ENCODE measurements at places on chromosomes 12 and 14.

DNA sequence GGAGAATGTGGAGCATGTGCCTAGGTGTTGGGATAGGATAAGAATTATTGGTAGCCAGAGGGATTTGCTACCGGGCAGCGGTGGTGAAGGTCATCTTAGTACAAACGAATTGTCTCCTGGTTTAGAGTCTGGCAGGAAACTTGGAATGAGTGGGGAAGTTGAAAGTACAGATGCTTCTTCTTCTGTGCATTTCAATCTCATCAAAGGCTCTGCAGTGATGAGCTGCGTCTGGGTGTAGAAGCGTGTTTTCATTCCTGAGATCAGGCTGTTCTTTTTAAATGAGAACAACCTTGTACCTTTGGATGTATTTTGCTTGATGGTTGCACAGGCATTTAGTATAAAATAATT is 2.1 kb downstream of the WNK1 start:
- DNase-seq, result no peak

- no peak for DNase-seq
These were observed 104.6 kb downstream of the GALC start for GRCh38 chr14:87888136-87888999.

GRCh38 chr14:103828315-103828967 is 18.9 kb downstream of the PPP1R13B start:
- no peak for DNase-seq

DNA sequence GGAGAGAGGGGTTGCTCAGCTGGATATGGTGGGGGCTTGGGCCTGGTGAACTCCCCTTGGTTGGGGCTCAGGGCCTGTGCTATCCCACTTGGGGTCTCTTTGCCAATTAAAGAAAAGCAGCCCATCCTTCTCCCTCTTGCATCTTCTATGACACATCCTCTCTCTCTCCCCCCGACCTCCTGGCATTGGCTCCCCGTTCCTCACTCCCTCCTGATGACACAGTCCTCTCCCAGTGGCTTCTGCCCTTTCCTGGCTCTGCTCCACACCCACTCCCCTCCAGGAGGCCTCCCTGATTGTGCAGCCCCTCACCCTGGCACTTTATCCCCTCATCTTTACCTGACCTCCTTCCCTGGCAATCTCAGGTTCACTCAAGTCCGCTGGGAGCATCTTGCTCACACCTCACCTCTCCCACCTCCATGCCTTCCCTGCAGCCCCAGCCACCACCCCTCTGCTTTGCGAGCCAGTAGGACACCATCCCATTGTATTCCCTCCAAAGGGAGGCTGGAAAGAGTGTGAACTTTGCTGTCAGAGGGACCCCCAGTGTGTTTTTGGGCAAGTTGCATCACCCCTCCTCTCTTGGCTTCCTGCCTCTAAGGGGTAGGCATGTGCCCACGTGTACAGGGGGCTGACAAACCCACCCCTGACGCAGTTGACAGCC is 10.7 kb downstream of the KRT80 start:
- DNase-seq, result no peak

DNA sequence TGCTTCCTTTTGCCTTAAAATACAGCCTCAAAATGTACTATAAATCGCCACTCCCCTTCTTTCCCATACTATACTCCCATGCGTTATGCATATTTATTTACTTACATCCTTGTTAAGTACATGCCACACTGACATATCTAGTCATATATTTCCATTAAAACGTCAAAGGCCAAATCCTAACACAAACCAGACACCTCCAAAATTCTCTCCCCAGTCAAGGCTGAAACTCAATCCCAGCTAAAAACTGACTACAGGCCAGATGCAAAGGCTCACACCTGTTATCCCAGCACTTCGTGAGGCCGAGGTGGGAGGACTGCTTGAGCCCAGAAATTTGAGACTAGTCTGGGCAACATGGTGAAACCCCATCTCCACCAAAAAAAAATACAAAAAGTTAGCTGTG is 5.7 kb upstream of the CAND1 start:
- no peak for DNase-seq

DNA sequence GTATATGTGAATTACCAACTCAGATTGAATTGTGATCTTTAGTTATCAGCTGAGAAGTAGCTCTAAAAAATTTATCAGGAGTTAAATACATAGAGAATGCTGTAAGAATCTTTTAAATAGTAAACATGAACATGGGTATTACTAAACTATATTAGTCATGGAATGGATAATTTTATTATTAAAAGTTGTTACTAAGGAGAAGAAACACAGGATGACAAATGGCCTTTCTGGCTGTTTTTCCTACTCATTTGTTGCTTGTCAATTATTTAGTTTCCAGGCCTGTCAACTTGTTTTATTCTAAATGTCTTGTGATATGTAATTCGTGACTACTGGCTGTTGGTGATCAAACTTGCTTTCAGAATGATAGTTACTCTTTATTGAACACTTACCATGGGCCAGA is 58.7 kb downstream of the KTN1 start:
- no peak for DNase-seq

DNA sequence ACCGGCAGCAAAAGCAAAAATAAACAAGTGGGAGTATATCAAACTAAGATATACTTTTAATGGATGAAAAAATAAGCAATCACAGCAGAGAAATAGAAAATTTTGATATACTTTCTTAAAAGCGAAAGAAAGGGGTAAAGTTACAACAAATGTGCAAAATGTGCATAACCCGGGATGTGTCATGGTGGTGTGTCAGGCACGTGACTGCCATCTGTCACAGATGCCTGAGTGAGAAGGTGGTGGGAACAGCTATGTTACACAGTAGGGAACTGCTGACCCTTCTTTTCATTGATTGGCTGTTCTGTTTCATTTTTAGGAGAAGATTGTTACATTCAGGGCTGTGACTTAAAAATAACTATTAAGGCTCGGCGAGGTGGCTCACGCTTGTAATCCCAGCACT is 168.1 kb upstream of the PELI2 start:
- no peak for DNase-seq

DNA sequence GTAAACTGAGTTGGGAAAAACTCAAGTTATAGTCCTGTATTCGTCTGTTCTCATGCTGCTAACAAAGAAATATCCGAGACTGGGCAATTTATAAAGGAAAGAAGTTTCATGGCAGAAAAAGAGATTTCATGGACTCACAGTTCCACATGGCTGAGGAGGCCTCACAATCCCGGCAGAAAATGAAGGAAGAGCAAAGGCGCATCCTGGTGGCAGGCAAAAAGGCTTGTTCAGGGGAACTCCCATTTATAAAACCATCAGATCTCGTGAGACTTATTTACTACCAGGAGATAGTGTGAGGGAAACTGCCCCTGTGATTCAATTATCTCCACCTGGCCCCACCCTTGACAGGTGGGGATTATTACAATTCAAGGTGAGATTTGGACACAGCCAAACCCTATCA is 292.6 kb upstream of the SYT1 start:
- DNase-seq, result no peak

DNA sequence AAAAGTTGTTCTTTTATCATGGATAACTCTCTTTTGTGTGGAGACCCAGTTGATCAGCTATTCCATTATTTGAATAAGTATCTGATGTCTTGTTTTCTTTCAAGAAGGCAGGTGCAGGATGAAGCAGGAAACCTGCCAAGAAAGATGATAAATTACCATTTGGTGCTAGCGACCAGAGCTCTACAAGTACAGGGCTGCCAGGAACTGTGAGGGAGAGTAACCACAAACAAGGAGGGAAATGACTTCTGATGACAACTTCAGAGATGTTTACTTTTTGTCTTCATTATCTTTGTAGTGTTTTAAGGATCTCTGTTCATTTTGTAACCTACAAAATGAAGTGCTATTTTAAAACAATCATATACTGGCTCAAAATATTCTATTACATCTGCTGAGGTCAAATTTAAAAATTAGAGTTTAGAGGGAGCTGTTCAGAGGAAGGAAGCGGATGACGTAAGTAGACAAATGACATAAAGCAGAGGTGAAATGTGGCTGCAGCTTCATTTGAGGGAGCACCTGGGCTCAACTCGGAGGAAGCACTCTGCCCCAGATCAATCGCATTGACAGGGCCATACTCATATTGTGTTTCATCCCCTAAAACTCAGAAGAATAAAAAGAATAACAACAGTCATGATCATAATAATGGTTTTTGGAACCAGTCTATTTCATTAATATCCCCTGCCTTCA is 226.8 kb downstream of the C12orf42 start:
- DNase-seq, result no peak

GRCh38 chr14:24921903-24922302 is 128.0 kb downstream of the STXBP6 start:
- DNase-seq, result no peak

DNA sequence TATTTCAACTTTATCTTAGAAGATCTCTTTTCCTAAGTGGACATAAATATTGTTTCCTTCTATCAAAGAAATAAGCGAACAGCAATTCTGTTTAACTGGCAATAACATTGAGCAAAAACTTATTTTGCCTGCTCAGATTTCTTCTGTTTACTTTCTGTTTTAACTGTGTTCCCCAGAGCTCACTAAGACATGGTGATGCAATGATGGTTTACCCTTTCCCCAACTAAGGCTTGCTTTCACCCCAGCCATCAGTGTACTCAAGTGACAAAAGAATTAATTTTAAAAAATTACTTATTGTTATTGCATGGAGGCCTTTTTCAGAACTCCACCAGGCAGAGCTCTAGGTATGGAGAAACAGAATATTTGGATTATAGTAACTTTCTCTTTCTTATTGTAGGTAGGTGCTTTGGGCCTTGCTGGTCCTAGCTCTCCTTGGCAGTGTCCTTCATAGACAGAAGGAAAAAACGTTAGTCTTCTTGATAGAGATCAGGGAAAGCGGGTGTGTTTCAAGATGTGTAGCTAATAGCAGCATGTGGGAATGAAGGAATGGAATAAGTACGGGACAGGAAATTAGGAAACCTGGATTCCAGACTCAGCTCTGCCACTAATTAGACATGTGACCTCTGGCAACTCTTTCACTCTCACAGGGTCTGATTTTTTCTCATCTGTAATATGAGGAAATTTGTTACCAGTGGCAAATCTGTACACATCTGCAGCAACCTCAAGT is 14.6 kb upstream of the DDHD1 start:
- DNase-seq, result no peak

Data from stimulated activated CD4-positive, alpha-beta T cell treated with anti-CD3 and anti-CD28 coated beads, Interleukin-1b, Interleukin-23, amount 100 ng/mL, for 1 hour (primary cell).